ENCODE measurements at places on chromosomes 16 and 17.

DNA sequence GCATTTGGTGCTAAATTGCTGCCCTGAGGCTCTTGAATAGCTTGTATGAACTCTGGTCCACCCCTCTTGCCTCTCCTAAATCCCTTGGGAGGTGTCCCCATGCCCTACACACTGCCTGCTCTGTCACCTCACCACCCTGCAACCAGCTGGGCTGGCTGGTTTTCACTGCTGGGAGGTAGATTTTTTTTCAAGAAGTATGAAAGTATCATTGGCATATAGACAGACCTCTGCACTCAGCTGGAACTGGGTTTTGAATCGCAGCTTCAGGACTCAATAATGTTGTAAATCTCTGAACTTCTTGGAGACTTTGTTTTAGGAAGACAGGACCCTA lies 184.9 kb downstream of the MSI2 start:
- no peak for DNase-seq

GRCh38 chr16:1610071-1610898 lies 1.6 kb downstream of the IFT140 start:
- peak; percentile 83 for DNase-seq

DNA sequence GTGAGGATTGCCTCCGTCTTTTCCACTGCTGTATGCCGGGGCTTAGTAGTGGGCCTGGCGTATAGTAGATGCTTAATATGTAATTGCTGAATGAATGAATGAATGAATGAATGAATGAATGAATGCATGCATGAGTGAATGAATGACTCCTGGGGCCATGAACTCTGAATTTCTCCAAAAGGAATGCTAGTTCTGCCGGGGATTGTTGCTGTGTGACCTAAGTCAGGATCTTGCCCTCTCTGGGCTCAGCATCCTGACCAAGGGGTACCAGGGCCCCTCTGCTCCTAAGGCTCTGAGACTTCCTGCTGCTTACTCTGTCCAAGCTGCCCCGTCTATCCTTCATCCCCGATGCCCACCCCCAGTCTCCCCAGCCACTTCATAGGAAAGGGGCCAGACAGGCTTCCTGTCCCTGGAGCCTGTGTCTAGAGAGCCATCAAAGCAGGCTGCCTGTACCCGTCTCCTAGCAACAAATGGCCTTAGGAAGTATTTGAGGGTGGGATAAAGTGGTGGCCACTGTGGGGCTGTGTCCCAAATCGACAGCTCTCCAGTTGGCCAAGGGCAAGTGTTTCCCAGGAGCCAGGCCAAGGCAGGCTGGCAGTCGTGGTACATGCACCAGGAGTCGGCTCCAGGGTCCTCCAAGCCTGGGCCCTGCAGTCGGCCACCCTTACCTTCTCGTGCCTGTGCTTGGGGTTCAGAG lies 11.6 kb upstream of the MPRIP start:
- DNase-seq, result no peak

DNA sequence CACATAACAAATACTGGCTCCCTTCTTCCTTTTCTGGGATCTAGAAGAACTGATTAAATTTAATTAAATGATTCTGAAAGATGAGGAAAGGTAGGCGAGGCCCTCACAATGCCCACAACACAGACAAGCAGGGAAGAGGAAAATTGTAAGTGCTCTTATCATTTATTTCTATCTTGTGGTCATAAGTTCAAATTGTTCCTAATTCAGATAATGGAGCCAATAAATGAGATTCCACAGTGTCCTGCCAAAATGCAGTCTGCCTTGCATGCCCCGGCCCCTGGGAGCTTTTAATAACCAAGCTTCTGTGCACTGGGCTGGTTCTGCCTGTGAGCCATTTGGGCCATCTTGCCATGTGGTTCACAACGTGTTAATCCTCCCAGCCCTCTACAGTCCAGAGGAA lies 97.0 kb downstream of the CMC2 start:
- DNase-seq, result no peak
